ENCODE measurements at places on chromosomes 1 and 21.

DNA sequence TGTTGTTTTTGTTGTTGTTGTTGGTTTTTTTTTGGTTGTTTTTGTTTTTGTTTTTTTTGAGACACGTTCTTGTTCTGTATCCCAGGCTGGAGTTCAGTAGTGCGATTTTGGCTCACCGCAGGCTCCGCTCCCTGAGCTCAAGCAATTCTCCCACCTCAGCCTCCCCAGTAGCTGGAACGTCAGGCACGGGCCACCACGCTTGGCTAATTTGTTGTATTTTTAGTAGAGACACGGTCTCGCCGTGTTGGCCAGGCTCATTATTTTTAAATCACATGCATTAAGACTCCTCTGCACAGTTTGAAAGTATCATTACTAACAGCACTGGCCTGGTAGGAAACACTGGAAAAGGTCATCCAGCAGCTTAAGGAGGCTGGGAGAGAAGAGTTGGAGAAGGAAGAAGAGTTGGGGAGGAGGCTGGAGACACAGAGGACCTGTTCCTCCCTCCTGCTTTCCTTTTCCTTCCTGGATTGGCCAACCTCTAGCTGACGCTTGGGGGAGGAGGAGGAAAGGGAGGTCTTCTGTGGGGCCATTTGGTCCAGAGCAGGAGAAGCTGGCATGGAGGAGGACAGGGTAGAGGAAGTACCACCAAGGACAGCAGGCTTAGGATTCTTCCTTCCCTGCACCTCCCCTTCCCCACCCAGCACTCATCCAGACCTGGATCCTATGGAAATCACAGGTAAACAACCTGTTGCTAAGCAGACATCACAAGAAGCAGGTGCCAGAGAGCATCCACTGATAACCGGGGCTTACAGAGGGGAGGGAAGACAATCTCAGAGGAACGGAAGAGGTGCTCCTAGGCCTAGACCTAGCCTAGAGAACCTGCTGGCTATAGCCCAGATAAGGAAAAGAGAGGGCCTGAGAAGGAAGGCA is 71.9 kb upstream of the GOLT1A start:
- DNase-seq = no peak

GRCh38 chr1:203536980-203537455 is 43.1 kb downstream of the OPTC start:
- DNase-seq = no peak

DNA sequence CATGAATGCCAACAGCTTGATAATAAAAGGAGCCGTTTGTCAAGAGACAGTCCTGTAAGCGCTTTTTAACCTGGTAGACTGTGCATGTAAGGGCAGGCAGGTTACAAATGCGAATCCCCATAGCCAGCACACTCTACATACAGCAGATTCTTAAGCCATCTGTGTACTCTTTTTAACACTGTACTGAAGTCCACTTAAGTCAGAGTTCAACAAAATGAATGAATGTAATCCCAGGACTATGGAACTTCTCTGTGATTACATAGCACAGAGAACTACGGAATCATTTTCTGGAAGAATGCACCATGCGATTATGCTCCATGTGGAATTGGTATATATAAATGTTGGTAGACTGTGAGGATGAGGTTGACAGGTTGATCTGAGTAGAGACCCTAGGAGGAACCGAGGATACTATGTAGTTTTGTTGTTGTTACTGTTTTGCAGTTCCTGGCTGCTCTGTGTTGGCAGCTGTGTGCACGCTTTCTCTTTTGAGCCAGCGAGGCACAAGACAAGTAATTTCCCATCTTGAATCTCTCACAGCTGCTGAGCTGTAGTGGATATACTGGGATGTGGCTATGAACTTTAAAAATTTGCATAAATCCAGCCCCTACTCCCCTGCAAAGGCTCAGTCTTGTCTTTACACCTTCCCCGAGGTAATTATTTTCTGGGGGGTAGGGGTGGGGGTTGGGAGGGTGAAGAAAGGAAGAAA is 21.9 kb downstream of the LRRC8D start:
- DNase-seq = no peak

GRCh38 chr1:181608948-181609347 is 125.6 kb downstream of the CACNA1E start:
- DNase-seq = no peak
